Glutamatergic neuron (in vitro differentiated cells): ENCODE measurements at places on chromosomes 7 and 10. TPM values are rescaled to one million over a fixed set of nuclear protein-coding genes. Genes with fewer than 3 reads are reported as not detected.

The CYP3A4 gene
- total RNA-seq = not detected

The PTF1A gene
- not detected for total RNA-seq

The TSPAN15 gene
- total RNA-seq = 49.8 TPM

The PHF14 gene
- total RNA-seq = 90.1 TPM

The TMEM213 gene
- not detected for total RNA-seq

The ADAP1 gene
- 61.1 TPM for total RNA-seq
